ENCODE measurements at places on chromosomes 4 and X. TPM values are rescaled to one million over a fixed set of nuclear protein-coding genes. Genes with fewer than 3 reads are reported as not detected.

DNA sequence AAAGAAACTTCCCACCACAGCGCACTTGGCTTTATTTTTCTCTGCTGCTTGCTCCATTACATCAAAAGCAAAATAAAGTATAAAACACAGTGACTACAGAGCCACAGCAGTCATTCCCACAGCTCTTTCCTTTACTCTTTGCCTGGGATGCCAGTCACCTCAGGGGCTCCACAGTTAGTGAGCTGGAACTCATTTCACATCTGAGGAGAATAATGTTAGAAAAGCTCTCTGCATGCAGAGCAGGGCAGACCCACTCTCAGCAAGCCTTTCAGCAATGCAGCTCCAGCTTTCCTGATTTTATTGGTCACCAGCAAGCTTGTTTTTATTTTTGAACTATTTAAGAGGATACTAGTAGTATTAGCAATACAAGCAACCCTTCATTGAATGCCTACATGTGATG is 13.8 kb downstream of the GRXCR1 start:
- no peak for DNase-seq

DNA sequence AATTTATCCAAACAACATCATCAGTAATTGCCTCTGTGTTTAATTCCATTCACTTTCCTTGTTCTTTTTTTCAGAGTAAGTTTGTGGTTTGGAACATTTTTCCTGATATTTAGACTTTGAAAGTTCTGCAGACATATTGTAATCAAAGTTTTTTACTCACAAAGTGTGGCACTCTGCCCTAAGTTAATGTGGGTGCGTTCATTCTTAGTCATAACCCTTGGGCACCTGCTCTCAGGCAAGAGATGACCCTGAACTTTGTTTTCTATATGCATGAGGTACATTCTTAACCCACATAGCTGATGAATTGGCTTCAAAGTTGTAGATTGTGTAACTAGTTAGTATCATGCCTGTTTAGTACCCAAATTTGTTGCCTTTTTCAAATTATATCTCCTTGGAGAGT is 424.3 kb downstream of the GRXCR1 start:
- no peak for DNase-seq

DNA sequence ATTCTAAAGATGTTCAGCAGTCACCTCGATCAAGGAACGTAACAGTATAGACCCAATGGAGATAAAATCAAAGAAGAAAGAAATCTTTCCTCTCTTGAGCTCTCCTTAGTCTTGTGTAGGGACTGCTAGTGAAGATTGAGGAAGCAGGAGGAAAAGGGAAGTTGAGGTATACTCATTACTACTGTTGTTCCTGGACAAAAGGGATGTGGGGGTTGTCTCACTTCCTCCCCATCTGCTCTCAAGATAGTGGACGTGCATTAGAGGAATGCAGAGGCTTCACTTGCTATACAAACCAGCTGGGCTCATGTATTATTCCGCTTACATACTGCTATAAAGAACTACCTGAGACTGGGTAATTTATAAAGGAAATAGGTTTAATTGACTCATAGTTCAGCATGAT is 208.9 kb upstream of the ARHGEF9 start:
- DNase-seq: no peak

DNA sequence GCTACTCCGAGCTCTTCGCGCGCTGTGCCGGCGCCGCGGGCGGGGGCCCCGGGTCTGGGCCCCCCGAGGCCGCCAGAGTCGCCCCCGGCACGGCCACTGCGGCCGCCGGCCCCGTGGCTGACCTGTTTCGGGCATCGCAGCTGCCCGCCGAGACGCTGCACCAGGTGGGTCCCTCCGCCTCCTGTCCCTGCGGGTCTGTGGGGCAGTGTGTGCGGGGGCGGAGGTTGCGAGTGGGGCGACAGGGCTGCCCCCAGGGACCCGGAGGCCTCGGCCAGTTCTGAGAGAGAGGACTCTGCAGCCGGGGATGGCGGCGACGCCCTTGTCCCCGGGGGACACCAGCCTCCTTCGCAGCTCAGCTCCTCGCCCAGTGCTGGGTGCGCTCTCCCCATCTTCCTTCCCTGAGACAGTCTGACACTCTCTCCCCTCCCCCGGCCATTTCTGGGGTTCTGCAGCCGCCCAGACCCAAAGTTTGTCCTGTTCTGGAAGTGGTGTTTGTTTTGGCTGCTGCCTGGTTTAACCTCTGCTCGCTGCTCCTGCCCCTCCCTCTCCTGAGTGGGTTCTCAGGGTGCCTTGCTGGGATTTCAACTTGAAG is 609 bp downstream of the REPS2 start:
- no peak for DNase-seq

DNA sequence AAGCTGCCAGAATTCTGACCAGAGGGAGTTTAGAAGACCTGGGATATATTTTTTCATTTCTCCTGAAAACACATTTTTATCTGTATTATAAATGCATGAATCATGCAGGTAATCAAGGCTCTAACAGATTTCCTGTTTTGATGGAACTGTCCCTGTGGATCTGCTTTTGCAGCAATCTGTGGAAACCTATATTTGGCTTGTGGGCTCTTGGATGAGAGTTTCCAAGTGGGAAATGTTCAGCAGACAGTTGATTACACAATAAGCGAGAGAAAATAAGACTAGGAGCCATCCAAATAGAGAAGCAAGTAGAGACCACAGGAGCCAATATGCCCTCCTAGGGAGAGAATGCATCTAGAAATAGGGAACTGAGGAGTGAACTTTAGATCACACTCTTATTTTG is 105.0 kb downstream of the NDST3 start:
- DNase-seq: no peak

DNA sequence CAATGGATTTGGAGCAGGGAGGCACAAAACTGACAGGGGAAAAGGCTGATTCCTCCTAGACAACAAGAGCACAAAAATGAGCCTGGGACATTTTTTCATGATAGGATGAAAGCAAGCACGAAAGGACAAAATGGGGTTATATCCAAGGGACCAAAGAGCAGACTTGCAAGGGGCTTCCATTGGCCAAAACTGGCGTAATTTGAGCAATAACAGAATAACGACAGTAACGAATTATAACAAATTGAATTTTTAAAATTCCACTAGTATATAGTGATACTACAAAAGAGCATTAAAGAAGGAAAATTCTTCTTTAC is 10.3 kb downstream of the SPP1 start:
- no peak for DNase-seq

- DNase-seq: no peak
These were observed 25.1 kb downstream of the XIAP start for GRCh38 chrX:123884809-123885408.

GRCh38 chr4:4871573-4872313 is 12.3 kb downstream of the MSX1 start:
- no peak for DNase-seq

DNA sequence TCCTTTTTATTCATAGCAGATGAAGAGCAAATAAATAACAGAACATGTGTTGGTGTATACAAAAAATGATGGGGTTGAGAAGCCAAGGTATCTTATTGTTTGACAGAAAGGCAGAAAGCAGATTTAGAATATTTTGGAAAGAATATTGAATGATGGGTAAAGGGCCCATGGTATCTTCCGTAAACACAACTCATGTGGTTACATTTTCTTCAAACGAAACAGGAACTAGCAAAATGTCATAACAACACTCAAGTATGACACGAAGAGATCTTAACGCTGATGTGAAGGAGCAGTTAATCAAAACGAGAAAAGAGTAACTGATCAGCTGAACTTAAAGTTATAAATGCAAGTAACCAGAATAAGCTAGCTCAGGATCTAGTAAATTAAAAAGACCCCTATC is 195.7 kb upstream of the GK2 start:
- no peak for DNase-seq

DNA sequence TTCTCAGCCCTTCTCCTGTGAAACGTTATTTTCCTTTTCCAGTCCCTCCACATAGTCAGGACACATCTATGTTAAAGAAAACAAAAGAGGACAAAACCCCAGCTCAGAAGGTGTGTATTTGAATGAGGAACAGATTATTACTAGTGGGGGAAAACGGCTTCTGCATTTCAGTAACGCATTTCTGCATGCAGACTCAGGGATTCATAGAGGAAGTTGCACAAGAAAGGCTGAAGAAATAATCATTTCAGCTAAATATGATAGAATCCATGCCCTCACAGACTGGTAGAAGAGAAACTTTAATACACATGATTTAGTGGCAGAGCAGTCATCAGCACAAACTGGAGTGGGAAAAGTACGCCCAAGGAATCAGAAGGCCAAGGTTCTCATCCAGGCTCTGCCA is 270.8 kb upstream of the FGF13 start:
- DNase-seq: no peak

- DNase-seq: no peak
These were observed 6.6 kb upstream of the MAGEB17 start for GRCh38 chrX:16160729-16161128.

- no peak for DNase-seq
These were observed 4.1 kb upstream of the SCRG1 start for GRCh38 chr4:173403051-173403450.

HPSE gene
- total RNA-seq: 1.1 TPM

Measured in ureter (tissue), 1 donor.